DMS79 (cell line): ENCODE measurements at places on chromosomes 11 and 22.

GRCh38 chr22:49155770-49156580, 671.7 kb downstream of the BRD1 start:
- no peak for DNase-seq

DNA sequence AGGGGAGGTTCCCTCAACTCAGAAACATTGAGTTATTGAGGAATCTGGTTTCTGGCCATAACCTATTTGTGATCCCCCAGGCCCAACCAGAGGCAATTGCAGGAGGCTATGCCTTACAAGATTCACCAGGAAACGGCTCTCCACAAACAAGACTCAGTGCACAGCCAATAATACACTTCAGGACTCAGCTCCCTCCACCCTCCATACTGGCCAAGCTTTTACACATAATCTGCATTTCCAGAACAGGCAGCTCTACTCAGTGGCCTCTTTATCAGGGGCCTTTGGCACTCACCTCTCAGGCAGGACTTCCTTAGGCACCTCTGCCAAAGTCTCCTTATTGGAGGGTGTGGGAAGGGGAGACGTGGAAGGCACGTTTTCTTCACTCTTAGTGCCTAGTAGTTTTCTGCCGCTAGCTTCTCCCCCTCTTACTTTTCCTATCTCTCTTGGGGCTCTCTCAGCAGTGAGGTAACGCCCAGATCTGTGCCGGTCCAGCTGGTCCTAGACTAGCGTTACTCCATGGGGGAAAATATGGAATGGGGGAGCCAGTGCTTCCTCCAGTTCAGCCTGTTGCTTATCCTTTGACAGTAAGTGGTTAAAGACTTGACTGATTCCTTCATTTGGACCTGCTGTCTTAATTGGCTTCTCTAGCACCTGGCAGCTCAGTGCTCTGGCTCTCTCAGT, 62.8 kb upstream of the ANO3 start:
- DNase-seq = no peak

DNA sequence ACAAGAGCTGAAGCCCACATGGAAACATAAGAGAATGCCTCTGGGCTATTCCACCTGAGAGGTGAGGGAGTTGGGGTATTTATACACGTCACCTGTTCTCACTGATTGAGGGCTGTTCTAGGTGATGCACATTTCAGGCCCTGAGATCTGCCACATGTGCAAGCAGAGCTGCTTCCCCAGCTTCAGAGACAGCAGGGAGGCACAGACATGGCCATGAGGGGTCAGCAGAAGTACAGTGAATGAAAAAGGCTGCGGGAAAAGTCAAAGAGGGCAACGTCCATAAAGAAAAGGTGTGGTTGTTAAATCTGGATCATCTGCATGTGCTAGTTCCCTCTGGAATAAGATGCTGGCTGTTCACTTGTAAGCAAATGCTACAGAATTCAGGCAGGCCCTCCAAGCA, 75.4 kb downstream of the GAB4 start:
- no peak for DNase-seq

DNA sequence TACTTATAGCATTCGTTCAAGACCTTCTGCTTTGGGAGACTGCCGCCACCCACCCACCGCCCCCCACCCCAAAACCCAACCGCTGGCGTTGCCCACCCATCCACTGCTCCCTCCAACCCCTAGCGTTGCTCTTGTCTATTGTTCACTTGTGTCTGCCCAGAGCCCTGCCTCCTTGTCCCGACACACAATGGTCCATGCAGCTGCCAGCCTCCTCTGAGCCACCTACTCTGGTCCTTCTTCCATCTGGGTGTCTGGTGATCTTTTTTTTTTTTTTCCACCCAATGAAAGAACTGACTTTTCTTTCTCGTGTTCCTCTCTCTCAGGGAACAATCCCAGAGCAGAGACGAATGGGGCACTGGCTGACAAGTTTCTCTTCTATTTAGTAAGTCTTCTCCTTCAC, 256.0 kb upstream of the SESN3 start:
- no peak for DNase-seq

DNA sequence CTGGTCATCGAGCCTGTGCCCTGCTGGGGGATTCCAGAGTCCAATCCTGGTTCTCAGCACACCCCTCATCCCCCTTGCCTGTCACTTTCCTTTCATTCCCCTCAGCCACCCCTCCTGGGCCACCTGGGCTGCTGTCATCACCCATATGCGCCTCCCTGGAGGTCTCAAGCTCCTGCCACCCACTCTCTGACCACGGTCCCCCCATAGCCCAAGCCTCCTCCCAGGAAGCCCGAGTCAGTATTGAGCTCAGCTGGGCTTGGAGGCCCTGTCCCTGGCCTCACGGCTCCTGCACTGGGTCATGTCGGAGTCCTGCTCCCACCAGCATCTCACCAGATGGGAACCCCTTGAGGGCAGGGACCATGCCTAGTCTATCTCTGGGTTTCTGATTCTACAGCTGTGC, 44.6 kb downstream of the NFAM1 start:
- DNase-seq = no peak

- DNase-seq = no peak
These were observed 3.4 kb upstream of the RBM4B start for GRCh38 chr11:66680966-66681645.

GRCh38 chr22:50731811-50732624, 6.0 kb upstream of the ACR start:
- no peak for DNase-seq

DNA sequence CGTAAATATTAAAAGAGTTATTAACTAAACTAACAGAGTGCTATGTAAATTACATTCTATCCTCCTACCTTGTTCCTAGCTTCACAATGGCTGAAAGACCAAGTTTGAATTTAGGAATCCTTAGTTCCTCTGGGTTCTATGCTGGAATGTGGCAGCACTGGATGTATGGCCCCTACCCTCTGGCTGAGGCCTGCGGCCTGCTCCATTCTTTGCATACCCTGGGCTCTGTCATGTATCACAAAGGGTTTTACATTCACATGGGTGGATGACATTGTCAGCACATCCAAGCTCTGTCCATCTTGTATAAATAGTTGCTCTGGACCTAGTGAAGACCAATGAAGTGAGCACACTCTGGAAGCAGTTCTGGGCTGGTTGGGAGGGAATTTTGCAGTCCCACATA, 54.5 kb downstream of the AASDHPPT start:
- DNase-seq = no peak

- peak; percentile 99 for DNase-seq
These were observed 15.5 kb upstream of the RAPSN start for GRCh38 chr11:47464483-47464882.

- no peak for DNase-seq
These were observed 17.7 kb downstream of the CDKN1C start for GRCh38 chr11:2867722-2868505.

DNA sequence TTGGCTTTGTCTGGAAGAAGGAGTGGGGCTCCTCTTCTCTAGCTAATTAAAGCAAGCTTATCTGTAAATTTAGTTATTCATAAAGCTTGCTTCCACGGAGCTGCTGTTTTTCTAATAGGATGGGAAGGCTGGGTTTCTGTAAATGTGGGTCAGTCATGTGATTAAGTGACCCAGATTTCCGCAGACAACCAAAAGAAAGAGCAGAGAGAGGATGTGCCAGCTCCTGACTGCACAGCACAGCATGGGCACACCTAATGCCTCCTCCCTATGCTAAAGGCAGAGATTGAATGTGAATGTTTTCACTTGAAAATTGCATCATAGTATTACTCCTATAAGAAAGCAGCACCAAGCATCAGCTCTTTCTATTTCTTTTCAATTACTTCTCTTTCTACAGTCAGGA, 160.2 kb downstream of the FAT3 start:
- no peak for DNase-seq

DNA sequence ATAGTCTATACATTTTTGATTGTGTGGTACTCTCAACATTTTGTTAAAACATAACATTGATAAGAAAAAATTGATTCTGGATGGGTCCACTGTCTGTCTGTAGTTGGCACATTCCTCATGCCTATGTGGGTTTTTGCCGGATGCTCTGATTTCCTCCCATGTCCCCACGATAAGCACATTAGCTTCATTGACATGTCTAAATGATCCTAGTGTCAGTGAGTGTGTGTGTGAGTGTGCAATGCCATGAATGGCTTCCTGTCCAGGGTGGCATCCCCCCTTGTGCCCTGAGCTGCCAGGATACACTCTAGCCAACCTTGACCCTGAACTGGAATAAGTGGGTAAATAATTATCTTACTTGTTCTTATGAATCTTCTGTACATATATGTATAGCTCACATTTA, 5.4 kb downstream of the SFI1 start:
- no peak for DNase-seq

- DNase-seq = no peak
These were observed 83.9 kb downstream of the ETS1 start for GRCh38 chr11:128503245-128503991.

DNA sequence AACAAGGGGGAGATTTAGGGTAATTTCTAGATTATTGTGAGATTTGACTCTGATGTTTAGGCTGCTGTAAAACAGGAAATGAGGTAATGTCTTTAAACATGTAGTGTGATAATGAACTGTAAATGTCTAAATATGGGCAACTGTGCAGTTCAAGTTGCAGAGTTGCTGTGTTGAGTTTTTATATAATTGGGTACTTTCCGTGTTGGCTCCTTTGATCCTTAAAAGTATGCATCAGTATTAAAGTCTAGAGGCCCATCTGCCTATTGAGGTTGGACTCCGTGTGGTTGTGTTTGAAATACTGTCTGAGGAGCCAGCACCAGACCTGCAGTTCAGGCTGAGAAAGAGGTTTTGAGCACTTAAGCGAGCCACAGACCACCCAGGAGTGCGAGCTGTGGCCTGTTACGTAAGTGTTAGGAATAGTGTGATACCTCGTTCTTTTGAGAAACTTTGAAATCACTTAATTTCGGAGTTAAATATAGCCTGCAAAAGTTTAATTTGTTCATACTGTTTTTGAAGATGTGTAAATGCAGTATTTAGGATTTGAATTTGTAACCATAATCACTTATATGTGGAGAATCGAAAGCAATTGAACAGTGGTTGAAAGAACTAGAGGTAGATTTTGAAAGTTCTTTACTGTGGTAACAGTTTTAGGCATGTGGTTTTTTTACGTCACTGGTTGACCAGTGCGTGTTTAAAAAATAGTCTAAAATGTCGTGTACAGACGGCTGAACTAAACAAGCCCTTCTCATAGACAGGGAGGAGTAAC, 9.0 kb downstream of the FAM118A start:
- DNase-seq = no peak

GRCh38 chr11:134052395-134052987, 16.4 kb upstream of the JAM3 start:
- no peak for DNase-seq

- DNase-seq = no peak
These were observed 16.5 kb upstream of the SHISAL1 start for GRCh38 chr22:44329179-44329796.

DNA sequence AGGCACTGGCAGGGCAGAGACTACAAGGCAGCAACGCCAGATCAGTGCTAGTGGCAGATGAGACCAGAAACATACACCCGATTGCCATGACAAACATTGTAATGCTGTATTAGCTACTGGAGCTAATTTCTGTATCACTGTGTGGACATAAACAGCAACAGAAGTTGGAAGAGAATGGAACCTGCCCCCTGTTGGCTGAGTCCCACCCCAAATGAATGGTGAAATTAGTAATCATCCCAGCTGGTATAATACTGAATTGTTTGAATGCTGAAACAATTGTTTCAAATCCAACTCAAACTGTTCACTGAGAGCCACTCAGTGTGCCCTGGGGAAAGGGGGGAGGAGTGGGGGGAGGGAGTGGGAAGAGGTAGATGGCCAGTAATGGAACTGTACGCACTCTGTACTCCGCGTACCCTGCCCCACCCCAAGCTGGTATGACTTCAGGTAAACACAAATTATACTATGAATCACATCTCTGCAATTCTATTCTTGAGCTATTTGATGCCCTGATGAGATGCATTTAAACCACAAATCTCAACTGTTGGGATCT, 11.2 kb upstream of the BIRC3 start:
- DNase-seq = no peak

DNA sequence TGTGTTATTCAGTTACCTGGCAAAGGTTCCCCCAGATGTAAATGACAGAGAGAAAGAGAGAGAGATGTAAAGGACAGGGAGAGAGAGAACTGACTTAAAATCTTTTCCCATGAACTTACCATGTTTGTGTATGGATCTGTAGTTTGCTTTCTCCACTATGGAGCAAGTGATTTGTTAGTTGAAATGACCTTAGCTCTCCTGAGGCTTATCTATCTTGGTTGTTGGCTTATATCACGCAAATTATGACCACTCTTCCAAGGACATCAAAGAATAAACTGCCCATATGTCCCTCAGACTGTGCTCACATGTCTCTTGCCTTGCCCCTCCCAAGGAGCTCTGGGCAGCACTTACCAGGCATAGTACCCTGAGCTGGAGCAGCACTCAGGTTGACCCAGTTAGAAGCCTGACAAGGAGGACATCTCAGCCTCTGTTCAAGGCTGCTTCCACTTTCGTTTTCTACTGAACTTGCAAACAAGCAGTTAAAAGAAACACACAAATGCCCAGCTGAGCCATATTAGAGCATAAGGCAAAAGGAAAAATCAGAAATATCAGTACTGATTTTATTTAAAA, 95.3 kb upstream of the RCN1 start:
- DNase-seq = peak; percentile 1

GRCh38 chr22:22928666-22929380, 41.2 kb downstream of the IGLL5 start:
- DNase-seq = no peak

GRCh38 chr11:132941024-132941646, 591.2 kb downstream of the OPCML start:
- DNase-seq = no peak

GRCh38 chr11:8097926-8098325, 16.9 kb downstream of the TUB start:
- DNase-seq = no peak

- DNase-seq = peak; percentile 3
These were observed 557 bp downstream of the PACSIN2 start for GRCh38 chr22:43014316-43014868.

DNA sequence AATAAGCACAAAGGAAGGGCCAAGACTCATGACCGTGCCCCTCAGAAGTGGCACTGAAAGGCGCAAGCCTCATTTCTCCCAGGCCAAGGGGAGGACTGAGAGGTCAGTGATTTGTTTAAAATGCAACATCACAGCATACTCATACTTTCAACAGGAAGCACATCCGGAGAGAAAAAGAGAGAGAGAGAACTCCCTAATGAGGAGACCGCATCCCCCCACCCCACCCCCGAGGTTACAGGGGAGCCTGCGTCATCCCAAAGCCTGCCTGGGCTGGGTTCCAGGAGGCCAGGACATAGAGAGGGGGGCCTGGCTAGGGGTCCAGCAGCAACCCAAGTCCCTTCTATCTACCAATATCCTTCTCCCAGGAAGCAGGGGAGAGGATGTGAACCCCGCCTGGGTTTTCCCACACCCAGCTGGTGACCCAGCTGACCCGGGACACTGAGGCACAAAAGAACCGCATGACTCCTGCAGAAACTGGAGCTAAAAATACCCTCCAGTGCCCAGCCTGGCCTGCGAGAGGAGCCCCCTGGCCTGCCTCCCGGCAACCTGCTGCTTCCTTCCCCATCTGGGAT, 3.8 kb downstream of the CSNK1E start:
- no peak for DNase-seq

- DNase-seq = no peak
These were observed 642 bp downstream of the NAA40 start for GRCh38 chr11:63939397-63939891.

DNA sequence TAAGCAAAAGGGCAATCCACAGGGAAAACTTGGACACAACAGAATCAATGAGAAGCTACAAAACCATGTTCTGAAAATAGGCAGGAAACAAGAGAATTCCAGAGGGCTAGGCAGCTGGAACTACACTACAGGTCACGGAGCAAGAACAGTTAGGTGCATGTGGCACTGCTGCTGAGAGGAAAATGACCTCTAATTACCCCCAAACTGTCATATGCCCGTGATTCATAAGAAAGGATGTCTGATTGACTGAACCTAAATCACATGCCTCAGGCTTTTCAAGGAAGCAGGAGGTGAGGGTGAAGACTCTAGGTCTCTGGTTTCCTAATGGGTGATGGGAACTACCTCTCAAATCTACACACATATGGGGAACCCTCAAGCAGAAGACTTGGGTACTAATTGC, 17.9 kb upstream of the RRAS2 start:
- no peak for DNase-seq
